ENCODE measurements at places on chromosomes 4 and X.

DNA sequence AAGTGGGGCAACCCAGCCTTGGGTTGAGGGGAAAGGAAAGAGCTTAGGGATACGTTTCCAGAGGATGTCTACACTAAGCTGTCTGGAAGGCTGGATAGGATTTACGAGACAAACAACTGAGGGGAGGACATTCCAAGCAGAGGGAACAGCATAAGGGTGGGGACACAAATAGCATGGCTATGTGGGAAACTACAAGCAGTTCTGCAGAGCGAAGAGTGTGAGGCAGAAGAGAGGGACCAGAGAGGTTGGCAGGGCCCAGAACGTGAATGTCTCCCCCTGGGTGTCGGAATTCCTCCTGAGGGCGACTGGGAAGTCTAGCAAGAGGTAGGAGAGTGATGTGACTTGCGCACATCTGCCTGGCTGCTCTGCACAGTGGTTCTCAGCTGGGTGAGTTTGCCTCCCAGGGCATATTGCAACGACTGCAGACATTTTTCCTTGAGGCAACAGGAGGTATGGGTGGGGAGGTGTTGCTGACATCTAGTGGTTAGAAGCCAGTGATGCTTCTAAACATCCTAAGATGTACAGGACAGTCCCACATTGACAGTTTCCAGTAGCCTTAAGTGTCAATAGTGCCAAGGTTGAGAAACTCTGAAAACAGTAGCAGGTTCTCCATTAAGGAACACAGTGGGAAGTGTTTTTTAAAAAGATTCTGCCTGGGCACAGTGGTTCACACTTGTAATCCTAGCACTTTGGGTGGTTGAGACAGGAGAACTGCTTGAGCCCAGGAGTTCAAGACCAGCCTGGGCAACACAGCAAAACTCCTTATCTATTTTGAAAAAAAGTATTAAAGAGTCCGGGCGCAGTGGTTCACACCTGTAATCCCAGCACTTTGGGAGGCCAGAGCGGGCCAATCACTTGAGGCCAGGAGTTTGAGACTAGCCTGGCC lies 9.2 kb downstream of the NDUFA1 start:
- DNase-seq, result peak; percentile 6

- DNase-seq, result no peak
Measured at GRCh38 chr4:26217961-26218676, 102.7 kb upstream of the RBPJ start.

DNA sequence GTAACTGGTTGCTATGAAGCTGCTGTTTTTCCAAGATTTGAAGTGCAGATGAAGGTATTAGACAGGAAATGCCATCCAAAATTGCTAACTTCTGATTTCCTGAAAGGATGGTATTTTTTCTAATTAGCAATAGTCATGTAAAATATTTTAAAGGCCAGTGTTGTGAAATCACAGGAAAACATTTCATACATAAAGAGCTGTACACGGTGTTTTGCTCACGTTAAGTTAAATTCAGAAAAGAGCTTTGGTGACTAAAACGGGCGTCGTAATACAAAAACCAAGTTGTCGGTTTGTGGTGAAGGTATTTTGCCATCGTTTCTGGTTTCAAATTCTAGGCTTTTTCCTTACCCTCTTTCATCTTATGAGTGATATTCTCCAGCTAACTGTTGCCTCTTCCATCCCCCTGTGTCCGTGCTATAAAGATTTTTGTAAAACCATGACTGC lies 39.8 kb downstream of the AFF1 start:
- no peak for DNase-seq

GRCh38 chr4:17494258-17495190 lies 17.4 kb downstream of the QDPR start:
- no peak for DNase-seq

- no peak for DNase-seq
Measured at GRCh38 chrX:22520128-22520828, 247.6 kb downstream of the CBLL2 start.

DNA sequence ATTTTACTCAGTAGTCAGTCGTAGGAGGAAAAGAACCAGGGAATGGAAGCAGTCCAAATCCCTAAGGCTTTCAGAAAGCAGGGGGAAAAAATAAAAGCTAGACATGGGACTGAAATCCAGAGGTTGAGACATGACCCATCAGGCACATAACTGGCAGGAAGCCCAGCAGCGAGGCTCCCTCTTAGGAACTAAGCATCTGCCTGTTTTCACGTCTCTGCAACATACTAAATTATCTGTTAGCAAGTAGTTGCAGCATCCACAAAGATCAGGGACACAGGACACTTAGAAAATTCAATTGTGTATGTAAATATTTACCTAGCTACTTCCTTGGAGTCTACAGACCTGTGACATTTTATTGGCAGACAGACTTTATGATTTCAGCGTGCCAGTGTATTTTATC lies 118.0 kb upstream of the EDNRA start:
- no peak for DNase-seq
